ENCODE measurements at places on chromosomes 6 and 20.

GRCh38 chr6:144266091-144266649 lies 19.0 kb upstream of the UTRN start:
- DNase-seq: peak; percentile 85

GRCh38 chr6:154496793-154497517 lies 13.5 kb downstream of the CNKSR3 start:
- no peak for DNase-seq

DNA sequence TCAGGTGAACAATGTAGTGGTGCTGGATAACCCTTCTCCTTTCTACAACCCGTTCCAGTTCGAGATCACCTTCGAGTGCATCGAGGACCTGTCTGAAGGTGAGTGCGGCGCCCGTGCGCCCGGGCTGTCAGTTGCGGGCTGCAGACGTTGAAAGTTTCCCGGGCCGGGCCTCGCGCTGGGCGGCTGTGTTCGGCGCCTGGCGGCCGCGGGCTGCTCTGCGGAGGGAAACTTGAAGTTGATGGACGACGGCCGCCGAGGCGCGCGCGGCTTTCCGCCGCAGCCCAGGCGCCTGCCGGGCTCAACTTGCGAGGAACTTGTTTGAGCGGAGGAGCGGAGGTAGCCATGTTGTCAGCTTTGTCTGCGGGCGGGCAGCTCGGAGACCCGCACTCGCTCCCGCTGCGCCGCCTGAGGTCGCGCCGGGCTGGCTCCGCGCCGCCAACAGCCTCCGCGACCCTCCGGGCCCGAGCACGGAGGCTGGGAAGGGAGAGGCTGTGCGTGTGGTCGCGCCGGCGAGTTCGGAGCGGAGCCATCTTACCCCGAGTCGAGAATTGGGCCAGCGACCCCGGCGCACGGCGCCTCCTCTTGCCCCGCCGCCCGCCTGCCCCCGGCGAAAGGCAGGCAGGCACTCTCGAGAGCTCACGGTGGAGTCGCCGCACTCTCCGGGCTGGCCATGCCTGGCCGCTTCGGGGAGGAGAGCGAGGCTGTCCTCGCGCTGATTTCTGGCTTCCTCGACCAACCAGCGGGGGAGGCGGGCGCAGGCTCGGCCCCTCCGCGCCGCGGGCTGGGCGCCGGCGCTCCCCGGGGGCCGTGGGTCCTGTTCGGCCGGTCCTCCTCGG lies 691 bp downstream of the ASF1A start:
- peak; percentile 70 for DNase-seq

- peak; percentile 30 for DNase-seq
These were observed 207.6 kb upstream of the FOXA2 start for GRCh38 chr20:22791877-22792525.

GRCh38 chr6:69790629-69791028 lies 6.2 kb downstream of the LMBRD1 start:
- no peak for DNase-seq

DNA sequence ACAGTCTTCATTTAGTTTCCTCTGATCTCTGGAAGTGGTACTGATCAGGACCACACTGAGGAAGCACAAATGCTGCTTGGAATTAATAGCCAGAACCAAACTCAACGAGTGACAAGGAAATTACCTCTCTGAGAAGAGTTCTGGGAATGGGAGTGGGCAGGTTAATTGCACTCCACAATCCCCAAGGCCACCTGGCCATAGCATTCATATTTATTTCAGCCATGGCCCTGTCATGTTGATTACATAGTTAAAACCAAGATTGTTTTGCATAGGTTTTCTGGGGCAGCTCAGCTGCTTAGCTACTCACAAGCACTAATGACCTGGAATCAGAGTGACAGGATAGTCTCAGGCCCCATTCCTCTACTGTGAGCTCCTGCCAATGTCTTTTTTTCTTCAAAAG lies 230.2 kb upstream of the RIMS1 start:
- DNase-seq: no peak

GRCh38 chr20:45291526-45291925 lies 15.1 kb upstream of the RBPJL start:
- no peak for DNase-seq

- no peak for DNase-seq
These were observed 27.3 kb downstream of the SNX5 start for GRCh38 chr20:17941087-17941825.

DNA sequence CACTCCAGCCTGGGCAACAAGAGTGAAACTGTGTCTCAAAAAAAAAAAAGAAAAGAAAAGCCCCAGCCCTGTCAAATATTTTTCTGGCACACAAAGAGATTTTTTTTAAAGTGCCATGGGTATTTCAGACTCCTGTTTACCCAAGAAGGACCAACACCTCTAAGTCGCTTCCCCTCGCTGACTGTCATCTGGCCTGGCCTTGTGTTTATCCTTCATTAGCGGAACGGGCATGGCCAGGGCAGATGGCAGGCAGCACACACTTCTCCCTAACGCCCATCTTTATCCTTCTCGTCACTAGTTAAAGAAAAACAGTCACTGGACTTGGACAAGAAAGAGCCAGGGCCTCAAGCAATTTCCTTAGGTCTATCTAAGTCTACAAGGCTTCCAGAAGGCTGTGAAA lies 7.3 kb upstream of the CBFA2T2 start:
- no peak for DNase-seq

DNA sequence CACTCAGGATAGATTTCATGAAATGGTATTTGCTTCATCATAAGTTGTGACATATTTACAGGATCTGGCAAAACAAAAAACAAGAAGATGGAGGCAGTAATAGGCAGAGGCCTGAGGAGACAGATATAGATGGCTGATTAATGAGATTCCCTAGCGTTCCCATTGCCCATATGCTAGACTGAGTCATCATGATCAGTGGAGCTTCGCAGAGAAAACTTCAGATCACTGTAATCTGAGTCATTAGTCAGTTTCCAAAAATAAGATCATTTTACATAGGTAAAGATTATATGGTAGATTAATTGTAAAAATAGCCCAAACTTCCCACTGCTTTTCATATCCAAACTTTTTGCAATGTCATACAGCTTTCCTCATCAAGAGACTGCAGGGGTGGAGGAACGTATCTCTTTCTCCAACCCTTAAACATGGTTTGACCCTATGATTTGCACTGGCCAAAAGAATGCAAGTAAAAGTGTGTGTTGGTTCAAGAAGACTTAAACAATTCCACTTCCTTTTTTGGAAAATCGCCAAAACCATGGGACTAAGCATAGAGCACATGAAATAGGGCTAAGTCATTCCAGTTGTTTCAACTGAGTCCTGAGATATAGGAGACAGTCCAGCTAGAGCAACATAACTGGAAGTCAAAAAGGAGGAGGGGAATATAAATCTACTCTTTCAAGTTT lies 626.0 kb downstream of the RNF144B start:
- peak; percentile 36 for DNase-seq

GRCh38 chr6:54929245-54929909 lies 82.8 kb downstream of the FAM83B start:
- DNase-seq: peak; percentile 34

DNA sequence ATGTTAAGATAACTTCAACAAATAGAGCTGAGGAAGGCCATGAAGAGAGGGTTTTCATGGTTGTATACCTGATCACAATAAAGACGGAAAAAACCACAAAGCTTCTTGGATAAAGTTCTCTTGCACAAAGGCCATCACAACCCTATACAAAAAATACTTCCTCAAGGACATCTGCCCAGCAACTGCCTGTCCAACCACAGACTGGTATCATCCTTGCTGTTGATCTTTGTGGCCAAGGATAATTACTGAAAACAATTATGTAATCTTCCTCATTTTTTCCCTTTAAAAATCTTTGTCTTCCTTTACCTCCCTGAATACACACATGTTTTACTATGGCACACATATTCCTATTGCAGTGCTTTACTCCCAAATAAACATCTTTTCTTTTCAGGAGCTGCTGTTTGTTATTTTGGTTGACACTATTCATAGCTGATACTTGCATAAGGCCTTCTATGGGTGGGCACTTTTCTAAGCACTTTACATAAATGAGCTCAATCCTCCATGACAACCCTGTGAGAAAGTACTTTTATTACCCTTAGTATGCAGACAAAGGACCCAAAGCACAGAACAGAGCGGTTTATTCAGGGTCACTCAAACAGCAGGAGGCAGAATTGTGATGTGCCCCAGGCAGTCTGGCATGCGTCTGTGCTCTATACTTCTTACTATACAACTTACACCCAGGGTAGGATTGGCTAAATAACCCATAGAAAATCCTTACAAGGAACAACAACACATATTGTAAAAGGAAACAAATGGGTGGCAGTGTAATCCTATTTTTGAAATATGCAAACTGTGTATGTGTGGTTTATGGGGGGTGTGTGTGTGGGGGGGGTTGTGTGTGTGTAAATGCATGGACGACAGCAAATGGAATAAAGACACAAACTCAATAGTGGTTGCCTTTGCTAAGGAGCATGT lies 35.1 kb downstream of the SNRNP48 start:
- no peak for DNase-seq

GRCh38 chr6:160121558-160121957 lies at the start of gene SLC22A1:
Gene SLC22A1 (plus strand): TSS chr6:160121815. CDS start chr6:160121936, 121 bp downstream.
- DNase-seq: no peak

- no peak for DNase-seq
These were observed 21.7 kb downstream of the GGT7 start for GRCh38 chr20:34850969-34851368.

- no peak for DNase-seq
These were observed 41.6 kb downstream of the ZBTB2 start for GRCh38 chr6:151349651-151350270.

GRCh38 chr6:14100138-14100537 lies 17.4 kb upstream of the CD83 start:
- no peak for DNase-seq

GRCh38 chr6:122389704-122390372 lies 9.6 kb upstream of the HSF2 start:
- no peak for DNase-seq

DNA sequence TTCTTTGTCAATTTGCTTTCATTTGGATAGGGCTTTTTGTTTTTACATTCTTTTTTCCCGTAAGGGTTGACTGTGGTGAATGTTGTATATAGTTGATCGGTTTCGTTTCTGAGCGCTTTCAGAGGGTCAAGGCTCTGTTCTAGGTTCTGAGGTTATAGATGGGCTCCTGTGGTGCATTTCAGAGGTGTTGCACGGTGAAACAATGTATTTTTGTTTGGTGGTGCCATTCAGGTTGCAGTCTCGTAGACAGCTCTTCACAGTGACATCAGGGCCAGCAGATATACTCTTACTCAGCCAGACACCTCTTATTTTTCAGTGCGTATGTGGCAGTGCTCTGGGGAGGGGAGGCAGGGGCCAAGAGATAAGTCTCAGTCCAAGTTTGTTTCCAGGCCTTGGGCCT lies 72.1 kb downstream of the SNAP91 start:
- DNase-seq: no peak

DNA sequence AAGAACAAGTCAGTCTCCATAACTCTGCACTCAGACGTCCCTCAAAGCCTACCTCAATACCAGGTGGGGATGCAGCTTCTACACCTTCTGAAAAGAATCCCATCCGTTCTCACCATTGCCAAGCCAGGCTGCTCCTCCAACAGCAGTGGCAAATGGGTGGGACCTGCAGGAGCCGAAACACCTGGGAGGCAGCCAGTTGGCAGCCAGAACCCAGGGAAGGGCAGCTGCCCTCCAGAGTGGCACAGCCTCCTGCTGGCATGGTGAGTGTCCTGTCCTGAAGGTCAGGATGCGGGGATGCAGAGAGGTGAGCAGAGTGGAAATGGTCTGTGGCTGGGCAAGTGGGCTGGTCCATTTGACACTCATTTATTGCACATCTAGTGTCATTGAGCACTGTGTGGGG lies 210.6 kb upstream of the CDH4 start:
- DNase-seq: no peak

DNA sequence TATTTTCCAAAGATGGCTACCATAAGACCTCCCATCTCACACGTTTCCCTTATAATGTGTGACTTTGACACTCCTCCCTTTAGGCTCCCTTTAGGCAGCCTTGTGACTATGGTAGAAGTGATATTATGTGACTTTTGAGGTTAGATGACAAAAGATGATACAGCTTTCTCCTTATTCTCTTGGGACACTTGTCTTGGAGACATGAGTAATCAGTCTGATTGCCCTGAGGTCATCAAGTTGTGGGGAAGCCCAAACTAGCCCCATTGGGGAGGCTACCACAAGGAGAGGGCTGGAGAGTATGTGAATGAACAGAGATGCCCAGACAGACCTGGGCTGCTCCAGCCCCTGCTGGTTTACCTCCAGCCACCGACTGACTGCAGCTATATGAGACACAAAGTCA lies 10.6 kb upstream of the DLK2 start:
- no peak for DNase-seq

GRCh38 chr6:160036331-160036695 lies 67.4 kb downstream of the IGF2R start:
- no peak for DNase-seq

- DNase-seq: no peak
These were observed 35.7 kb upstream of the SNRPB2 start for GRCh38 chr20:16694161-16694560.

GRCh38 chr20:49833483-49833882 lies 20.9 kb downstream of the SLC9A8 start:
- DNase-seq: no peak

DNA sequence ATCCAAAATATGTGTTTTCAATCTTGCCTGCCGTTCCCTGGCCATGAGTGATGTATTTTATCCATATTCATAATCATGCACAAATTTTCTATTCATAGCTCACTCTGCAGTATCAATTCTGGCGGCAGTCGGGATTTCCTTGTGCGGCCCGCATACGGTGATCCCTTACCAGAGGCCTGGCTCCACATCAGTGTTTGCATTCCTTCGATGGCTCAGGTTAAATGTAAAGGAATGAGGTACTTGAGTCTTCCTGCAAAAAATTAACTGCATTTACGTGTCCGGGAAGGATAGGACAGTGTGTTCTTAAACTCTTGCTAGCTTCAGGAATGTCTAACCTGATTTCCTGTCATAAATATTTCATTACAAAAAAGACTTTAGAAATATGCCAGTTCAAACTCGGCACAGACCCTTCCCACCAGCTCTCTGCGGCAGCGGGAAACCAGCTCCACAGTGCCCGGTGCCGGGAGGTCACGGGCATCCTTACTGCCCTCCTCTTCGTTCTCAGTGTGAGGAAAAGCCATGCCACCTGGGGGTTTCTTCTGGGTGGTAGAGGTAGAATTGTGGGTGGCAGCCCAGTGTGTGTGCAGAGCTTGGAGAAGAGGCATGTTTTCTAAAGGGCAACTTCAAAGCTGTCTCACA lies 154.5 kb downstream of the MOXD1 start:
- no peak for DNase-seq

- no peak for DNase-seq
These were observed 98.9 kb downstream of the KIF16B start for GRCh38 chr20:16474363-16474762.

GRCh38 chr6:108277831-108278230 lies 17.0 kb upstream of the SNX3 start:
- DNase-seq: no peak

GRCh38 chr20:37804584-37805566 lies 98.1 kb upstream of the VSTM2L start:
- no peak for DNase-seq

GRCh38 chr20:57787990-57788781 lies 78.4 kb upstream of the PMEPA1 start:
- DNase-seq: no peak

DNA sequence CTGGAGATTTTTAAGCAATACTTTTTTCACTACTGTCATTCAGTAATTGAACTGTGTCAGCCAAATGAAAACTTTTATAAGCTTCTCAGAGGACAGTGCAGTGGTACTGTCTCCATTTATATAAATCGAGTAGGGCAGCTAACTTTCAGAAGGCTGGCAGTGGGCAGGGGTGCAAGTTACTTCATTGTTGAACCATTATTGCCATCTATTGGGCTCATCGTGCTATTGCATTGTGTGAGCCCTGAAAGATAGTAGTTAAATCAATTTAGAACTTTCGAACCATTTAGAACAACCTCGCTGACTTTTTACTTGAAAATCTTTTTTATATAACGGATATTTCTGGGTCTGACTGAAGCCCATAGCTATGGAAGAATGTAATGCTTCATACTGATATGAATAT lies 347.8 kb upstream of the PLCB4 start:
- DNase-seq: peak; percentile 71
